ENCODE measurements at places on chromosomes 7 and 10.

DNA sequence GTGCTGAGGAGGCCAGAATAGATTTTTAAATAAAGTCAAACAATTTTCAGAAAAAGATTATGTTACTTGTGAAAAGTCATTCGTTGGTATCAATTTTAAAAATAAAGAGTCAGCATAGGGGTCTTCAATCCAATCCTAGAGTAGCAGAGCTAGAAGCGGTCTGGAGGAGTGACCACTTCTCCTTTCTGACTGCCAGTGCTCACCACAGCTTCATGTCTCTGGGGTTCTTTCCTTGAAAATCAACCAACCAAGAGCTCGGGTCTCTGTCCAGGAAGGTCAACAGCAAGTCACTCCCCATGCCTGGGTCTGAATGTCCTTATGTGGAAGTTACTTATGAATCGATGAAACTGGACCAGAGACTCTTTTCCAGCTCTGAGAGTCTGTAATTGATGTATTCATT lies 14.3 kb downstream of the PTPRN2 start:
- DNase-seq = no peak

GRCh38 chr7:5332579-5332978 lies 49.8 kb downstream of the SLC29A4 start:
- no peak for DNase-seq

DNA sequence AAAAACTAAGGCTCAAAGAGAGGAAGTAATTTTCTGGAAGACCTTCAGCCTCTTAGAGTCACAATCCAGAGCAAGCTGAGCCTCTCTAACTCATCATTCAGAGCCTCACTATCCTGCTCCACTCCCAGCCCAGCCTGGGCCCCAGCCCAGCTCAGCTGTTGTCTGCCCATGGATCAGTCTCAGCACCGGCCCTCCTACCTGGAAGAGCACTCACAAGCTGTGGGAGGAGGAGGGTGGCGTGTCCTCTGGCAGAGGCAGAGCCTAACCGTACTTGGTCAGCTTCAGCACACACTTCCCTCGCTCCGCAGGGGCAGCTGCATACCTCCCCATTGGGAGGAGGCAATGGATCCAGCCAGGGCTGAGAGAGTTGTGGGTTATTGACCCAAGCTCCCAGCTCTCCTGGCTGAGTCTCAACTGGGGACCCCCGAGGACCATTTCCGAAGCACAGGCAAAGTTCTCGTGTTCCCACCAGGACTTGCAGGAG lies 66.7 kb upstream of the GPR26 start:
- no peak for DNase-seq

GRCh38 chr7:36546331-36546730 lies 156.7 kb downstream of the ANLN start:
- no peak for DNase-seq

- no peak for DNase-seq
Measured at GRCh38 chr7:21469894-21470293, 42.0 kb downstream of the SP4 start.

DNA sequence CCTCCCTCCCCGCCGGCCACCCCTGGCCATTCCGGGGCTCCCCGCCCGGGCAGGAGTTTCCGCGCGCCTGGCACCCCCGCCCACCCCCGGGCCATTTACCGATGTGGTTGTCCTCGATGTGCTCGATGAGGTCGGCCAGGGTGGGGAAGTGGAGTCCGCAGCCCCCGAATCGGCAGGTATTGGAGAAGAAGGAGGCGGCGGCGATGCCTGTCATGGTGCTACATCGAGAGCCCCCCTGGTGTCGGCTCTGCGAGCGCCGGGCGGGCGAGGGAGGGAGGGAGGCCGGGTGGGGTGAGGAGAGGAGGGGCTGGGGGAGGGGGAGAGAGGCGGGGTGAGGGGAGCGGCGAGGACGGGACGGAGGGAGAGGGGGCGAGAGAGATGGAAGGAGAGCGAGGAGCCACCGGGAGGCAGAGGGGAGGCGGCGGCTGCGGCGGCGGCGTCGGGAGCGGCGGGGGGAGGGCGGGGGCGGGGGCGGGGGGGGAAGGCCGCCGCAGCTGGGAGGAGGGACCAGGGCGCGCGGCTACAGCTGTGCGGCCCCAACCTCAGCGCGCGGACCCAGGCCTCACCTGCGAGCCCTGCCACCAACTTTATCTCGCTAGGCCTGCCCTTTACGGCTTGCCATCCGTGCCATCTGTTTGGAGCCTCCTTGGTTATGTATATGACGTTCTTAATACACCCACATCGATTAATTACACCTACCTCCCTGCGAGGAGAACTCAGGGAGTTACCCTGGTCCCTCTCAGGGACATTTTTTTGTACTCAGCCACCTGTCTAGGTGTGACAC lies at the start of gene JAZF1:
JAZF1 (minus strand) TSS at position 432 of the 784 bp plus-strand sequence.
- peak; percentile 25 for DNase-seq

- DNase-seq = no peak
Measured at GRCh38 chr7:148622887-148623585, 32.5 kb downstream of the C7orf33 start.

- DNase-seq = no peak
Measured at GRCh38 chr10:129832573-129833467, 131.3 kb downstream of the EBF3 start.

GRCh38 chr7:153604-154003 lies 38.8 kb upstream of the FAM20C start:
- no peak for DNase-seq

DNA sequence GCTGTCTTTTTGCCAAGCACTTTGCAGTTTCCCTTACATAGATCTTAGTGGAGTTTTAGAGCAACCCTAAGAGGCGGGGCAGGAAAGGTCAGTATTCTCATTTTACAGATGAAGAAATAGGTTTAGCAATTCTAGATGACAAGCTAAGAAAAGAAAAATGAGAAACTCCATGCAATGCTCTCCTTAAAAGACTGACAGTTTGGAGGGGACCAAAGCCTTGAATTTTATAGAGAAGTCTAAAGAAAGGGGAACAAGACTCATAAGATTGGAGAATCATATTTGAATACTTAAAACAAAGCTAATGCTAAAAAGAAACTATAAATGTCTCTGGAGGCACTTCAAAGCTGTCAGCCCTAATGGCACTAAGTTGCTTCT lies 19.6 kb downstream of the CEP55 start:
- DNase-seq = no peak

All from stimulated activated CD8-positive, alpha-beta memory T cell treated with anti-CD3 and anti-CD28 coated beads, Interleukin-4, amount 100 ng/mL, for 4 hours (primary cell).